ENCODE measurements at places on chromosomes 5 and 9.

- no peak for DNase-seq
These were observed 96.0 kb downstream of the SLIT3 start for GRCh38 chr5:169204788-169205400.

DNA sequence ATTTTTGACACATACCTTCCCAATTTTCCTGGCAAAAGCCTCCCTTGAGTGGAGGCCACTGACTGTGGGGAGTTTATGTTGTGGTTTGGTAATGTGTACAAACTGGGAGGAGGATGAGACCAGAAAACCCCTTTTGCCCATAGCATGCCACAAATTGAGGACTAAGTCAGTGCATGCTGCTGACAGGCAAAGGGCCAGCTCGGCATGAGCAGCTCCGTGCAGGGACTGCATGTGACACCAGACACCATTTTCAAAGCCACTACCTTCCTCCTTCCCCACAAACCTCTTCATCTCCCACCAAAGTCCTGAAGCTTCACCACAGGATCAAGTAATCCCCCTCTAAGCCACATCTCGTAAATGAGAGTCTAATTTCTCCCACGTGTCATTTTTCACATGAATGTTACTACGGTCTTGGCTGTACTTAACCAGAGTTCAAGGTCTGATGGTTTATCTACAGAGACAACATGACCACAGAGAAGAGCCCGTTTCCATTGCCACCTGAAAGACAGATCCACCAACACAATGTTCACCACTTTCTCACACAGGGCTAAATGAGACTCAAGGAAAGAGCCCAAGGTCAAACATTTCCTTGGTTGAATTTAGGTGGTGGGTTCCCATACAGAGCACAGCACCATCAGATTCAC lies 106.5 kb downstream of the NFIB start:
- no peak for DNase-seq

DNA sequence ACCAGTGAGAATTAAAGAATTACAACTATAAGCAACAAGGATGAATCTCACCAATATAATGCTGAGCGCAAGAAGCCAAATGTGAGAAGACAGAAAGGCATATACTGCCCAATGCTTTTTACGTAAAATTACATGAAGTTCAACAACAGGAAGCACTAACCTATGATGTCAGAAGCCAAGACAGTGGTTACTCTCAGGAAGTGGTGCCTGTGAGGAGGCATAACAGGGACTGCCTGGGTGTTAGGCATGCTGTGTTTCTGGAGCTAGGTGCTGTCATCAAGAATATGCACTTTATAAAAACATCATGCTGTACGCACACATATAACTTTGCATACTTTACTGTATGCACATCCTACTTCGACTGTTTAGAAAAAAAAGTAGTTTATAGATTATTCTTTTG lies 30.1 kb downstream of the FRMD3 start:
- DNase-seq = no peak

GRCh38 chr5:126369995-126370731 lies 53.0 kb upstream of the GRAMD2B start:
- DNase-seq = no peak

- no peak for DNase-seq
These were observed 13.7 kb upstream of the STOM start for GRCh38 chr9:121383715-121384114.

GRCh38 chr5:169778622-169779596 lies 141.8 kb downstream of the DOCK2 start:
- no peak for DNase-seq
